Substantia nigra (tissue), 51 donors: ENCODE measurements at places on chromosomes 7 and 10.
A peak's percentile ranks its signal among the peaks of the same experiment; 100 is the strongest.

DNA sequence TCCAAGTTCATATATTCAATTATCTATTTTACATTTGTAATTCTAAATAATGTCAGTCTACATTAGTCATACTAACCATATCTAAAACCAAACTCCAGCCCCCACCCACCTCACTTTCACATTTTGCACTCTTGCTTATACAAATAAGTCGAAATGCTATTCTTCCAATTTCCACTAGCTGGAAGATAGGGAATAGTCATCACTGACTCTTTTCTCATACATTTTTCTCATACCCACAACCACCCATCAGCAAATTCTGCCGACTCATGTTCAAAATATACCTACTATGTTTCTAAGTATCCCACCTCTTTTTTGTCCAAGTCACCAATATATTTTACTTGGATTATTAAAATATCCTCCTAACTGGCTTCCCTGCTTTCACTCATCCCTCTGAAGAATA, 93.2 kb upstream of the DGKB start:
- no peak for DNase-seq

- no peak for DNase-seq
Observed at GRCh38 chr7:40301486-40302068, 166.8 kb downstream of the SUGCT start.

DNA sequence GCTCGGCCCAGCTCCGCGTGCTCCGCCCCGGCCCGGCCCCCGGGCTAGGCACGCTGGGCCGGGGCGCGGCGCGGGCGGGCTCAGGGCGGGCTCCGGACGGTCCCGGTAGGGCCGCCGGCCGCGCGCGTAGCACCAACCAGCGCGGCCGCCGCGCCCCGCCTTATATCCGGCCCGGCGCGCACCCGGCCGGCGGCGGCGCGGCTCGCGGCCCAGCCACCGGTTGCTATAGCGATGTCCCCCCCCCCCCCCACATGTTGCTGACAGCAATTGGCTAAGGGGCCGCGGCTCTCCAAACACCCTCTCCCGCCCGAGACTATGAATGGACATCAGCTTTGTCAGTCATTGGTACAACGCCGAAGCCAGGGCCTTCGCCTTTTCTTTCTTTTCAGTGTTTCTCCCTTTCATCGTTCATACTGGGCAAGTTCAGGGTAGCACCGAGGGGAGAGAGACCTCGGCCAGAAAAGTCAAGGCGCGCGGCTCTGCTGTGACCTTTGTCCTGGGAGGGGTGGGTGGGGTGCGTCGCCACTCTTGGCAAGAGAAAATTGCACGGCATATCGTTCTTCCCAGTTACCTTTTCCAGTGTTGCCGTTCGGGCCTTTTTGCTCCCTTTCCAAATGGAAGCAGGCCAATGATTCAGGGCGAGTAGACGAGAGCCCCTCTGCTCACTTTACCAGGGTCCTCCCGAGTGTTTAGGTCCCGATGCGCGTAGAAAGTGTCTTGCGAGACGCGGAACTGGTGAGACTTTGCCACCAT, 354.2 kb downstream of the DNAJB6 start:
- no peak for DNase-seq

DNA sequence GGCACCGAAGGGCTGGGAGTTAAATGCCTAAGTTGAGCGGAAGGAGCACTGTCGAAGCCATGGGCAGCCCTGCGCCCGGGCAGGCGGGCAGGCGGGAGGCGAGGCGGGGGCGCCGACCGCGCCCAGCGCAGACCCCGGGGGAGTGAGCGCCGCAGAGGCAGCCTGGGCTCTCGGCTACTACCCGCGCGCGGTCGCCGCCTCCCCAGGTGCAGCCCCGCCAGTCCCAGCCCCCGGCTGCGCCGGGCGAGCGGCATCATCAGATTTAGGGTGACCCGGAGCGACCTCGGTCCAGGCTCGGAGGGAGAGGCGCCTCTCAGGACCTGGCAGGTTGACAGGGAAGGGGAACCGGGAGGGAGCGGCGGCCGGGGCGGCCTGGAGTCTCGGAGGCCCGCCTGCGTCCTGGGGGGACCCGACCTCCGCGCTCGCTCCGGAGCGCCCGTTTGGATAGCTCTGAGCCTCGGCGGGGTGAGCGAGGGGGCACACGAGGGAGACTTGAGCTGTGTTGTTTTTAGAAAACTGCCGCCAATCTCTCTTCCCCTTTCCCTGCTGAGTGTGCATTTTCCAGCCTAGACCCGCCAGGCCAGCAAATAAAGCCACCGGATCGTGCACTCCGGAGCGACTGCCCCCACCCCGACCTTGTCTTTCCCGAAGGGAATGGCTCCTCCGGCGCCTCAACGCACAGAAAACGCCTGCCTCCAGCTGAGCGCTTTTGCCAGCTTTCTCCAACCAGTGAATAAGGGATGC, 2.3 kb upstream of the NRP1 start:
- DNase-seq = no peak

DNA sequence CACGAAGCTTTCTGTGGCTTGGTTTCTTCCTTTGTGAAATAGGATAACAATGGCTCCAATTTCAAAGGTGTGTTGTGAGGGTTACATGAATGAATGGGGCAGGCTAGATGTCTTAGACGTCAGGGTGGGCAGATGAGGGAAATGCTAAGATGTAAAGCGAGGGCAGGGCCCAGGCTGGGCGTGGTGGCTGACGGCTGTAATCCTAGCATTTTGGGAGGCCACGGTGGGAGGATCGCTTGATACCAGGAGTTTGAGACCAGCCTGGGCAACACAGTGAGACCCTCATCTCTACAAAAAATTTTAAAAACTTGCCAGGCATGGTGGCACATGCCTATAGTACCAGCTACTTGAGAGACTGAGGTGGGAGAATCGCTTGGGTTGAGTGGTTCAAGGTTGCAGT, 607.7 kb upstream of the FOXK1 start:
- no peak for DNase-seq

DNA sequence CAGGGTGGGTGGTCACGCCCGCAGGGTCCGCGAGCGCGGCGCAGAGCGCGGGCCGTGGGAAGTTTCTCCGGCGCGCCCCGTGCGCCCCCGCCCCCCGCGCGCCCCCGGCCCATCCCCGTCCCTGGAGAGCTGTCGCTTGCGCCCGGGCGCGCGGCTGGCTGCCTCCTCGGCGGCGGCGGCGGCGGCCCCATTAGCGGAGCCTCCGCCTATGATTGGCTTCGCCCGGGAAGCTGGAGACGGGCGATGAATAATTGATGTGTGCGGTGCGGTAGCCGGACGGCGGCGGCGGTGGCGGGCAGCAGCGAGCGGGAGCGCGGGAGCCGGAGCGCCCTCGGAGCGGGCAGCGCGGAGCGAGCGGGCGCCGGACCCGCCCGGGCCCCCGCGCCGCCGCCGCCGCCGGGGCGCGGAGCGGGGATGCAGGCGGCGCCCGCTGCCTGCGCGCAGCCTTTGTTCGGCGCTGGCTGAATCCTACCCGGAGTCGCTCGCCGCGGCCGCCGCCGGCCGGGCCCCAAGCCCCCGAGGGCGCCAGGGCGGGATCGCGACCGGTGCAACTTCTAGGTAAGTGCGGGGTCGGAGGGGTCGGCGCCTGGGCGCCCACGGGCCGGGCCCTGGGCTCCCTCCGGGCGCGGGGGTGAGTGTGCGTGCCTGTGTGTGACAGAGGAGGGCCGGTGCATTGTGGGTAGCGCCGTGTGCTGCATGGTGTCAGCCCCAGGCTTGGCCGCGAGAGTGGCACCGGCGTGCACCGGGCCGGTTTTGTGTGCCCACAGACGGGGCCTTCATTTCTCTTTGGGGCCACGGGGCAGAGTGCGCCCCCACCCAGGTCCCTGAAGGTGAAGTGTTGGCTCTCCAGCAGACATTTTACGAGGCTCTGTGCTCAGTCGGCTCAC, 103.8 kb upstream of the PPIF start:
- peak; percentile 63 for DNase-seq

- no peak for DNase-seq
Observed at GRCh38 chr7:70695795-70696083, 436.2 kb upstream of the GALNT17 start.

- DNase-seq = no peak
Observed at GRCh38 chr7:9022456-9022855, 589.0 kb downstream of the NXPH1 start.

- no peak for DNase-seq
Observed at GRCh38 chr7:79282882-79283602, 170.4 kb downstream of the MAGI2 start.

DNA sequence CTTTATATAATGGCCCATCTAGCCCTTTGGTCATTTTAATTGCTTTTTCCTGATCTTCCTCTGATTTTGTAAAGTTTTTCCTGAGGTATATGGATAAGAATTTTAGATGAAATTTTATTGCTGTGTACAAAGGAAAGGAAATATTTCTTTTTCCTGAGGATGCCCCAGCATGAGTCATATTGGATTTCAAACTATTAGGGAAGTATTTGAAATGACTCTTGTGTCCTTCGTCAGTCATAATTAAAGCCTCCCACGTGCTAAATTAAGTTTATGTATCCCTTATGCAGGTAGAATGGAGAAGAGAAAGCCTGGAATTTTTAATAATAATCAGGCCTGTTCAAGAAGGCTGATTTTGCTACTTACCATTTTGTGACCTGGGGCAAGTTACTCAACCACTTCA, 82.6 kb upstream of the GLI3 start:
- DNase-seq = no peak

DNA sequence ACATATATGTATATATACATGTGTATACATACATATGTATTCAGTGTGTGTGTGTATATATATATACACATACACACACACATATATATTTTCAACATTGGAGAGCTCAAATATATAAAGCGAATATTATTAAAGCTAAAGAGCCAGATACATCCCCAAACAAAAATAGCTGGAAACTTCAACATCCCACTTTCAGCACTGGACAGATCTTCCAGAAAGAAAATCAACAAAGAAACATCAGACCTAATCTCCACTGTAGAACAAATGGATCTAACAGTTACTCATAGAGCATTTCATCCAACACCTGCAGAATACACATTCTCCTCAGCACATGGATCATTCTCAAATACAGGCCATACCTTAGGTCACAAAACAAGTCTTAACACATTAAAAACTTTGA, 799.0 kb downstream of the PCDH15 start:
- DNase-seq = no peak

GRCh38 chr7:112566442-112567324, 85.9 kb downstream of the LSMEM1 start:
- no peak for DNase-seq

GRCh38 chr7:81752318-81752714, 17.5 kb downstream of the HGF start:
- DNase-seq = no peak

DNA sequence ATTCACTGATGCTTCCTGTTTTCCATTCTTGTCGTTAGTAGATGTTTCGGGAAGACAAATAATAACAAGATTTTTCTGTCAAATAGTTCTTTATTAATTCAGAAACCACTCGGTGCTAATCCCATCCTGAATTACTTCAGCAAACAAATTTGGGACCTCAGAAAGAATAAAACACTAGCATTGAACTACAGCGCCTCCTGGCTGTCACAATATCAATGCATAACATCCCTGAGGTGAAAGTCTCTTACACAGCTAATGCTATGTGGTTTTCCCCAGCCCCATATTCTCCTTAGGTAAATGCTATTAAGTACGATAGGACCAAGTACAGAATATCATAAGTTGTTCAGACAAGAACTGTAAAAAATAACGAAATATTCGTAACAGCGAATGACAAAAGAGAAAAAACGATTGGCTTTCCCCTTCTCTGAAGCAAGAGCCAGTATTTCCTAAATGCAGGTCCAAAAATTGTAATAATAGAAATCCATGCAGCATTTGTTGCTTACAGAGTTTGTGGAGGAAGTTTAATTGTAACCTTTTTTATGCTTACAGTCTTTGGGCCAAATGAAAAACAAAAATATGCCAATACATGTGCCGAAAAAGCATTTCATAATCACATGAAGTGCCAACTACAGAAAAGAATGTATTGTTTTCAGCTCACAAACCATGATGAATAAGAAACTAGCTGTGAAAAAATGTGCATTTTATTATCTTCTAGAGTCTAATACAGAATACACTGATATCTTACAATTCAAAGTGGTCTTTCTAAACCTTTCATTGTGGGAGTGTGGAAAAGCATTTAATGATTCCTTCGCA, 47.3 kb downstream of the MYPN start:
- DNase-seq = no peak

DNA sequence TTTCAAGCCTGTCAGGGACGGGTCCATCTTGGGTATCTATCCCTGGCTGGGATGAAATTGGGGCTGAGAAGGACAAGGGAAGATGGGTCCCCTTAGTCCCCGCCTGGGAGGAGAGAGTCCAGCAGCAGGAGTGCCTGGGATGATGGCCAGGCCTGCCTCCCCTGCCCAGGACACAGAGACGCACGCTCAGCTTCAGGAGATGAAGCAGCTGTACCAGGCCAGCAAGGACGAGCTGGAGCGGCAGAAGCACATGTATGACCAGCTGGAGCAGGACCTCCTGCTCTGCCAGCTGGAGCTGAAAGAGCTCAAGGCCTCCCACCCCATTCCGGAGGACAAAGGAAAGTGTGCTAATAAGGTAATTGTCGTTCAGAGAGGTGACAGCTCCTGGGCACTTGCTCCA, 15.4 kb downstream of the CCDC136 start:
- no peak for DNase-seq

DNA sequence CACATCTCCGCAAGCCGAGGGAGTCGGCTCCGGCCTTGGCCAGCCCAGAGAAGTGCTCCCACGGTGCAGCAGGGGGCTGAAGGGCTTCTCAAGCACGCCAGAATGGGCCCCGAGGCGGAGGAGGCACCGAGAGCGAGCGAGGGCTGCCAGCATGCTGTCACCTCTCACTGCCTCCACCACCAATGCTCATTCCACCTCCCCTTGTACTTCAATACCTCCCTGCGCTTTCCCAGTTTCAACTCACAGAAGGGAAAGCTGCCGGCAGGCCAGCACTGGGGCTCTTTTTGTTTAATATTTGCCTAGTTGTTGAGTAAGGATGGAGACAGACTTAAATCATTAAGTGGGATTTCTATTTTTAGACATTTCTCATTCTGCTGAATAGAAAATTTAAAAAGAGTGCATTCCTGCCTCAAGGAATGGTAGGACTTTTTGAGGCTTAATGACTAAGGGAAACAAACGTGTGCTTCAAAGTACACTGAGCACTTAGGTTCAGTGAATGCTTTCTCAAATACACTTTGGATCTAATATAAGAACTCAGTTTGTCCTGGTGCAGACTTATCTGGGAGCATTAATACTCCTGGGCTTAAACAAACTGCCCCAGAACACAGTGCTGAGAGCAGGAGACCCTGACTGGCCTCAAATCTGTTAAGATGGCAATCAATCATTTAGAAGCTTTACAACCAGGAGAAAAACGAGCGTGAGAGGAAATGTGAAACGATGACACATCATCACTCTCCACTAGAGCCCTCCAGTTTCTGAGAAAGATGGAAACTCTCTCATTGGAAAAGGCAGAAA, 131.2 kb downstream of the RALA start:
- no peak for DNase-seq

GRCh38 chr7:22296916-22297315, 60.0 kb downstream of the RAPGEF5 start:
- no peak for DNase-seq

GRCh38 chr10:104434601-104435000, 81.0 kb downstream of the CFAP58 start:
- DNase-seq = no peak

- no peak for DNase-seq
Observed at GRCh38 chr7:92685136-92686042, 95.2 kb upstream of the FAM133B start.
